Activated T-helper 1 cell treated with anti-CD3 and anti-CD28 coated beads, Interleukin-2, amount 50 U/mL, for 16 hours (primary cell): ENCODE measurements at places on chromosomes 11 and 22.

DNA sequence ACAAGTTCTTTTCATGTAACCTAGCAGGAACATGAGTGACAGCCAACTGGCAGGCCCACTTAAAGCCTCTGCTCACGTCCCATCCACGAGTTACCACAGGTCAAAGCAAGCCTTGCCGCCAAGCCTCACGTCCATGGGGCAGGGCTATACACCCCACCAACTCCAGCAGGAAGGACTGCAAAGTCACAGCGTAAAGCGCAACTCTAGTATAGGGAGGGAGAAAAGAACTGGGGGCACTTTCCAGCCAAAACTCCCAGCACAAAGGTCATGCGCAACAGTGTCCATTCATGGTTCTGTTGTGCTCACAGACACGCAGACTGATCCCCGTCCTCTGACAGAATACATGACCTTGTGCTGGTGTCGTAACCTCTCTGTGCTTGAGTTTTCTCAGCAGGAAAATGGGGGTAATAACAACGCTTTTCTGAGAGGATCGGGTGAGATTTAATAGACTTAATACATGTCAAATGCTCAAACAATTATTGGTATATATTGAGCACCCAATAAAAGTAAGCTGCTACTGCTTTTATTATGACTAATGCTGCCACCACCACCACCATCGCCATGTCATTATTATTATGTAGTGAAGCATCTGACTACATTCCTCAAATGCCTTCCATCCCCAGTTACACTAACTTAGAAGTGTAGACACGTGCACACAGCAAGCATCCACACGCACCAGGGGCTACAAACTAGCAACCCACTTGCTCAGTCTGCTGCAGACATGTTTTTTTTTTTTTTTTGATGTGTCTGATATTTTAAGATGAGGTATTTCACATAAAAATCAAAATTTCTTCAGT is 104.4 kb upstream of the PARVA start:
- DNase-seq: no peak

- DNase-seq: no peak
Observed at GRCh38 chr22:27089264-27089663, 431.9 kb downstream of the MIAT start.

DNA sequence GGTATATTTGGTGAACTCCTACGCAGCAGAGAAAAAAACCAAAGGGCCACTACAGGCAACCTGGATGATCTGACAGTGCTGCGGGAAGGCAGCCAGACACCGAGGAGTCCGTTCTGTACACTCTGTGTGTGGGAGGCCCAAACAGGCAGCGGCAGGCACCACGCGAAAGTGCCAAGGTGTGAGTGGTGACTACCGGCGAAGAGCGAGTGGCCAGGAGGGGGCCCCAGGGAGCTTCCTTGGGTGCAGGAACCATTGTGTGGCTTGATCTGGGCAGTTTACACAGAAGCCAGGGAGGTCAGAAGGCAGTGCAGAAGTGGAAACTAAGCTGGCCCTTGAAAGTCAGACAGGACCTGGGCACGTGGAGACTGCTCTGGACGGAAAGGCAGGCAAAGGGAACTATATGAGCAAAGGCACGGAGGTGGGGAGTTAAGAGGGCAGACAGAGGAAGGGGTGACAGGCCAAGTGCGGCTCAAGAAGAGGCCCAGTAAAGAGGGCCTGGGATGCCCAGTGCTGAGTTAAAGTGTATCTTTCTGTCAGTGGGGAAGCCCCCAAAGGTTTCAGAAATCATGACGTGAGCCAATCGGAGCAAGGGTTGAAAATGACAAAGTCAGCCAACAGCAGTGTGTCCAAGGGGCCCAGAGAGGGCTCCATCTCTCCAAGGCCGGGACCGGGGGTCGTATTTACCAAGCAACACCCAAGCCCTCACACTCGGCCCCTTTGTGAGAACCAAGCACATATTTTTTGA is 10.6 kb downstream of the TMEM184B start:
- no peak for DNase-seq

DNA sequence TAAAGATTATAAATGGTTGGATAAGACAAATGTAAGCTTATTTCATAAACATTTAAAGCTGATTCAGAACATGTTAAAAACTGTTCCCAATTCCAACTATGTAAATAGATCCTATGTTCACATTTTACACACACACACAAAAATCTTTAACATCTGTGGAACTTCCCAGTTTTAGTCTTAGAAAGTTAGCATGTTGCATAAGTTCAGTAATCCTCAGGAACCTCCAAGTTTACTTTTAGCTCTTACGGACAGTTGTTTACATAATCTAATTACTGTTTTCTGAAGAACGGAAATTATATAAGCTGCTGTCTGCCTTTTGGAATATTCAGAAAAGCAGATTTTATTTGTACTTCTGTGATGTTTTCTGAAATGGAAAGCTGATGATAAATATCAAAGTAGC is 53.3 kb downstream of the PANX1 start:
- DNase-seq: no peak

GRCh38 chr11:107018219-107018901 is at the start of gene GUCY1A2:
Gene GUCY1A2, minus strand, starts transcription at chr11:107018476. Its CDS starts 421 bp downstream, at chr11:107018055.
- DNase-seq: no peak

GRCh38 chr22:17258788-17259148 is 39.5 kb upstream of the ADA2 start:
- no peak for DNase-seq

DNA sequence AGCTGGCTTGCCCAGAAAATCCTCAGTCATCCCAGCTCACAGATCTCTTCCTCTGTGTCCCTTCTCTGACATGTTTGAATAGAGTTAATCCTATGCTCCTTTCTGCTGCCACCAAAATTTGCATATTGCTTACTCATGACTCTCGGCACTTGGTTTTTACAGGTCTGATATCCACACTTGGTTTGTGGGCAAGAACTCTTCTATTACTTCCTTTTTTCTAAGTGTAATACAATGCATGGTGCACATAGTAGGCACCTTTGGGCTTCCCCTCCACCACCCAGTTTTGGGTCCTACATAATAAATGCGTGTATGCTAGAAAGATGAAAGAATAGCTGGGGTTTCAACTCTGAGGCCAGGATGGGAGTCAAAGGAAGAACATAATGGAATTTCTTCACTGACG is 69.7 kb upstream of the GRK3 start:
- DNase-seq: no peak

DNA sequence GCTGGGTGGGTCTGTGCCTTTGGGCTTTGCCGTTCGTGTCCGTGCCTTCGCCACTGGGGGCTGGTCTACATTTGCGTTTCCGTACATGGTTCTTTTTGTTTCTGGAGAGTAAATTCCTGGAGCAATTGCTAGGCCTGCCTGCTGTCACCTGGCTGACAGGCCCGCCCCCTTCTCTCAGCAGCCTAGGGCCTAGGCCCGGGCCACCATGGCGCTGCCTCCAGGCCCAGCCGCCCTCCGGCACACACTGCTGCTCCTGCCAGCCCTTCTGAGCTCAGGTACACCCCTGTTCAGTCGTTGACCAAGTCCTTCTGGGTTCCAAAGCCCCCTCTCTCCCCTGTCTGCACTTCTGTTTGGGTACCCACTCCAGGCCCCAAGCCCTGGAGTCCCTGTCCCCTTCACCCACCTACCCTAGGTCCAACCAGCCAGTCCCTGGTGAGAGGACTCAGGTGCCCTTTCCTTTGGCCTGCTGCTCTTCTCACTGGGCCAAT is 649 bp downstream of the TMEM25 start:
- DNase-seq: no peak

DNA sequence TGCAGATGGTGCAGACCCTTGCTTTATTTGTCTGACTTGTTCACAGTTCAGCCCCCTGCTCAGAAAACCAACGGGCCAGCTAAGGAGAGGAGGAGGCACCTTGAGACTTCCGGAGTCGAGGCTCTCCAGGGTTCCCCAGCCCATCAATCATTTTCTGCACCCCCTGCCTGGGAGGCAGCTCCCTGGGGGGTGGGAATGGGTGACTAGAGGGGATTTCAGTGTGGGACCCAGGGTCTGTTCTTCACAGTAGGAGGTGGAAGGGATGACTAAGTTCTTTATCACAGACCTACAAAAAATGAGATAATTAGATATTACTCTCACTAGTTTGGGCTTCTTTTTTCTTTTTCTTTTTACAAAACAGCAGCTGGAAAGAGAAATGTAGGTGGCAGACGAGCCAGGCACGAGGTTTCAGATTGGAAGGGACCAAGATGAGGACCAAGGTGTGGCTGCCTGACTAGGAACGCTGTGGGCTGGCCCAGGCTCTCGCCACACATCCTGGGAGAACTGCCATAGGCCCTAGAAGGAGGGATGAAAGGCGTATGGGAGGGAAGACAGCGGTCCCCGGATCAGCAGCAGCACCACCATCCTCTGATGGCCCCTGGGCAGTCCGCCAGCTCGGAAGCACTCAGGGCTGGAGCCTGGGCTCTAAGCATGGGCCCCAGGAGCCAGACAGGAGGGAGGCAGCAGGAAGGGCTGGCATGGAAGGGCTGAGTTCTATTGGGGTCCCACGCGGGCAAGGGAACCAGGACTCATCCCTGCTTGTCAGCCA is 14.2 kb downstream of the TXN2 start:
- DNase-seq: no peak

DNA sequence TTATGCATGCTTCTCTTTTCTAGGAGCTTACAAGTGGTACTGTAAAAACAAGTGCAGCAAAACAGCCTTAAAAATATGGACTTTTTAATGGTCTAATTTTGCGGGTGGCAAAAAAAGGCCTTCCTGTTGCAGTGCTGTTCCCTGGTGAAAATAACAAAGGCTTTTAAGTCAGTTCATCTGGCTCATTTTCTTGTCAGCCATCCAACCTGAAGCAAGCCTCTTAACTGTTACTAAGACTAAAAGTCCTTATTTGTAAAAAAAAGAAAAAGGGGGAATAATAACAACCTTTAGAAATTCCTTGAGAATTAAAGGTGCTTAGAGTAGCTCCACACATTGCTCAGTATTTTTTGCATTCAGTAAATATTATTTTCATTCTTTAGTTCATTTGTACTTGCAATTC is 200.5 kb upstream of the CHORDC1 start:
- DNase-seq: no peak

DNA sequence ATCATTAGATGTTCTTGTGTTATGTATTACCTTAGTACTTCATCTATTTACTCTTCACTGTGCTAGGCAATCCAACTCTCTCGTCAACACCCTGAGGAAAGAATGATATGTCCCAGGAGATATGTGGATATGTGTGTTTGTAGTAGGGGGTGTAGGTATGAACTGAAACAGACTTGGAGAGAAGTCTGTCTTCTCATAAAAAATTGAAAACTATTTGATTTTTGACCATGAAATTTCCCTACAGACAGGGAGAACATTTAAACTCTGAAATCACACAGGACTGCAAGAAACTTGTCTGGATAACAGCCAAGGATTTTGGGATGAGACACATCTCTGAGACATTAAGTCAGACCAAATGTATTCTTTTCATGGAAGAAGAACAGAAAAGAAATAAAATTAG is 967.0 kb upstream of the FAT3 start:
- no peak for DNase-seq

- no peak for DNase-seq
Observed at GRCh38 chr11:17699147-17700114, 19.9 kb upstream of the MYOD1 start.
